Fibroblast of pulmonary artery (primary cell): ENCODE measurements at places on chromosomes 1 and 21.

- DNase-seq: no peak
Measured at GRCh38 chr1:40886318-40887011, 24.3 kb upstream of the CITED4 start.

DNA sequence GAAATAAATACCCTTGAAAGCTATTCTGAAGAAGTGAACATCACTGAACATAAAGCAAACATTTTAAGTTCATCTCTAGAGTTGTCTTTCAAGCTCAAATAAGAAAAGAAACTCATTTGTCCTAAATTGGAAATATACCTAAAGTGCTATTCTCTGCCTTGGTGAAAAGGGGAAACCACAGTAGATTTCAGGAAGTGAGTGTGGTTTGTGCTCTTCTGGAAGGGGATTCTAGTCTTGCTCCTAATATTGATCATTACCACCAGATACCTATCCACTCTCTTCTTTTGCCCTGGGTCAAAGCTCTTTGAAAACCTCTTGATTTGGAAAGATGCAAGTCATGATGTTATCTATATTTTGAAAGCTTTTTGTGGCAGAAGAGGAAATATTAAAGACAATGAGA lies 798.1 kb downstream of the ADGRL2 start:
- DNase-seq: no peak

DNA sequence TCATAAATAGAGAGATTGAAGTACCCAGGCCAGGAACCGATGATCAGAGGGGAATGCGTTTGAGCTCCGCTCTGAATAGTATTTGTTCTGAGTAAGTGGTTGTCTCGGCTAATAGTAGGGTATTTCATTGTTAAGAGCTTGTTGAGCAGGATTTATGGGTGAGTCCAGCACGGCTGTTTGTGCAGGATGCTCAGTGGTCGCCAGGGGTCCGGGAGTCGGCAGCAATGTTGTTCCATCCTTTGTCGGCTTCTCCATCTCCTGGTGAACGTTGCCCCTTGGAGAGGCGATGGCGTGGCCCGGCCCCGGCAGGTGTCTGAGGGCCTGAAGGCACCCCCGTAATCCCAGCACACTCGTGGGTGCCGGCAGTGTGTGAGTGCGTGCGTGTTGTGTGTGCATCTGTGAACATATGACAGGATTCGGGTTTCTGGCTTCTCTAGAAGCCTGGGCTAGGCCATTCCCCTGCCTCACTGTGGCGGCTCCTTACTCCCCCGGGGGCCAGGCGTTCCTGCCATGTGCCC lies 160.8 kb upstream of the ARHGEF16 start:
- no peak for DNase-seq

DNA sequence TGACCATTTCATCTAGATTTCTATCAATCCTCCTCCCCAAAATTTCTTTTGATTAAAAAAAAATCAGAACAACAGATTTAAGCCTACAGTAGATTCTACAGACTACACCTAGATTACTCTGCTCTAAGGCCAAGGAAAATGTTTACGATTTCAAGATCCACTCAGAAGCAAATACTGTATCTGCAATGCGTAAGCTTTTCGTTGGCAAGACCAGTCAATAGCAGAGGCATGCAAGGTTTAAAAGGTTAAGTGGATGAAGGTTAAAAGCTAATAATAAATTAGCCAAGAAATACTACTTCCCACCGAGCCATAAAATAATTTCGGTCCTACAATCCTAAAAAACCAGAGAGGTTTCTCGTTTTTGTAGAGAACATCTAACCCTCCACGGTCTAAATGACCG lies 1.3 kb downstream of the CLSTN1 start:
- DNase-seq: no peak

GRCh38 chr21:21101911-21102310 lies 103.7 kb downstream of the NCAM2 start:
- peak; percentile 52 for DNase-seq

DNA sequence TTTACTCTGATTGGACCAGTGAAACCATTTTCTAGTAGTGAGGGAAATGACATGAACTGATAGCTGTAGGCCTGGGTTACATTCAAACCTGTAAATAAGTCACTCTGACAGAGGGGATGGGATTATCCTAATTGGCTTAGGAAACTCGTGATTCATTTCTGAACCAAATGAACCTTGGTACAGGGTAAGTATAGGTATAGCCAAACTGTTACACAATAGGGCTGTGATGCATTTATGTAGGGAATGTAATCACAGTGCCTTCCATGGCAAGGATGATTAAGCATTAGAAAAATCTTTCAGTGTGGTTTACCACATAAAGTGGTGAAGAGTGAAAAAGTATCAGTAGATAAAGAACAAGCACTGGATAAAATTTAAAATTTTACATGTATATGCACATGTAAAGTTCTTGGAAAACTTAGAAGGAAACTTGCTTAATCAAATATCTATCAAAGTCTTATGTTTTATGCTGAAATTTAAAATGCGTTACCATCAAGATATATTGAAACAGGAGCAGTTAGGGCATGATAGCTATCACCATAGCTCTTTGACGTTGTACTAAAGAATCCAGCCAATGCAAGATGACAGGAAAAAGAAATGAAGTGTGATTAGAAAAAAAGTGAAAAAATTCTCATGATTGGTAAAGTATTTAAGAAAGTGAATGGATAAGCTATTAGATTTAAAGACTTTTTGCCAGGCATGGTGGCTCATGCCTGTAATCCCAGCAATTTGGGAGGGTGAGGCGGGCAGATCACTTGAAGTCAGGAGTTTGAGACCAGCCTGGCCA lies 63.0 kb downstream of the RABGAP1L start:
- DNase-seq: peak; percentile 78

- no peak for DNase-seq
Measured at GRCh38 chr1:97385536-97386277, 535.1 kb downstream of the DPYD start.

- no peak for DNase-seq
Measured at GRCh38 chr1:119637710-119638109, 10.4 kb downstream of the ZNF697 start.

GRCh38 chr1:183287191-183287675 lies 101.2 kb downstream of the LAMC2 start:
- DNase-seq: peak; percentile 92

DNA sequence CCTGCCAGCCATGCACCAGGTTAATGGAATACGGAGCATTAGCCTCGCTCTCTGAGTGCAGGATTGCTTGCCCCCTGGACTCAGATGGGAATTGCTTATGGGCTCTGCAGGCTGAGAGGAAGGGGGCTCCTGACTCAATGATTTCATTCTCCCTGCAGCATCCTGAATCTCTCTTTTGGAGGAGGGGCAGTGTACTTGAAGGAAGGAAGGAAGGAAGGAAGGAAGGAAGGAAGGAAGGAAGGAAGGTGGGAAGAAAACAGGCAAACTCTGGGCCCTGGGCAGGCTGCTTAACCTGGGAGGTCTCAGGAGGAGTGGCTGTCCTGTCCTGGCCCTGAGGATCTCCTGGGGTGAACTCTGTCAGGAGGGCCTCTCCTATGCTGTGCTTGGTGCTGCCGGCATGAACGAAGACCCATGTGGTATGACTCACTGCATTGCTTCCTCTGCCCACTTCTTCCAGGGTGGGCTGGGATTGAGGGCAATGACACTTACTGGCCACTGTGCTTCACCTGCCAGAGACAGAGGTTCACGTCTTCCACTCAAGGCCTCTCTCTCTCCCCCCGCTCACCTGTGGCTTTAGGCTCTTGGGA lies 257.1 kb upstream of the CSF3R start:
- no peak for DNase-seq

- DNase-seq: no peak
Measured at GRCh38 chr1:153190373-153190772, 12.9 kb upstream of the LELP1 start.

DNA sequence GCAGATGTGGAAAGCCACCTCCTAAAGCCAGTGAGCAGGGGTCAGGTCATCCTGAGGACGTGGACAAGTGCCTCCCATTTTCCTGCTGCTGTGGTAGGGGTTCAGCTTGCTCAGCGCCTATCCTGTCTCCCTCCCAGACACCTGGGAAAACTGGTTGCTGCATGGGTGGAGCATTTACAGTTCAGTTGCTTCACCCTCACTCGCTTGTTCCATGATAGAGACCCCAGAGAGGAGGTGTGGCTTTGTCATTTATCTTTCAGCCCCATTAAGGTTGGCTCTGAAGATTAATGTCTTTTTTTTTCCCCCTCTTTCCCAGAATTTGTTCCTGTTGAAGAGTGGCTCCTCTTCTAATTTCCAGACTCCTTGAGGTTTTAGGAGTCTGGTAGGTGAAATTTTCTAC lies 9.2 kb downstream of the VANGL1 start:
- DNase-seq: no peak

DNA sequence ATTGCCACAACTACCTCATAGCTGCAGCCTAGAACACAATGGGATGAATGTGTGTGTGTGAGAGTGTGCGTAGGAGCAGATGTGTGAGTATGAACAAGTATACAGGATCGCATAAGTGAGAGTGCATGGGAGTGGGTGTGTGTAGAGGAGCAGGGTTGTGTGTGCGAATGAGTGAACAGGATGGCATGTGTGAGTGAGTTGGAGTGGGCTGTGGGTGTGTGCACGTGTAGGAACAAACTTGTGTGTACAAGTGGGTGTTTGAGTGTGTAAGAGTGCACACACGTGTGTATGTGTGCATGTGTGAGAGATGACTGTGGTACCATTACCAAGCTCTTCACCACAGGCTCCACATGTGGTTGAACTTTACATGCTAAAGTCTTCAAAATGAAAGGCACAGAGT lies 175.4 kb upstream of the EDN2 start:
- no peak for DNase-seq

DNA sequence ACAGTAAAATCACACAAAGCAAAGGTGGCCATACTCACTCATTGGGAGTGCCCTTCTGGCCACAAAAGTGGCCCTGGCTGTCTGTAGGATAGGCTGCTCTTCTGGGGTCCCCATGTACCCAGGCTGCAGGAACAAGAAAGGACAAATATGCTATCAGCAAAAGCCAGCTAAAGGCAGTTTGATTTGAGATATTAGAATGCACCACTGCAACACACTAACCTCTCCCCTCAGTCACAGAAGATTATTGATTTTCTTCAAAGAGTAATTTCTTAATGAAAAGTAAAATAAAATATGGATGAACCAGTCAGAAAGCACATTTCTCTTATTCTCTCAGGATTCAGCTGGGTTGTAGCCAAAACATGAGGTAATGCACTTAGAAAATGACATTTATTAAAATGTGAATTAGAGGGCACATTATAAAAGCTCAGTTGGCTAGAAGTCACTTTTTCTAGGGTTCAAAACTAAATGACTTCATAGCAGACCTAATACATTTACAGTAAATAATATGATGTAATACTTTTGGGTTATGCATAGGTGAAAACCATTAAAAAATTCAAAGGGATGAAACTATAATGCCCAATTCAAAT lies 140.8 kb downstream of the LHX8 start:
- no peak for DNase-seq

GRCh38 chr1:2151252-2151651 lies 43.3 kb downstream of the FAAP20 start:
- peak; percentile 11 for DNase-seq

DNA sequence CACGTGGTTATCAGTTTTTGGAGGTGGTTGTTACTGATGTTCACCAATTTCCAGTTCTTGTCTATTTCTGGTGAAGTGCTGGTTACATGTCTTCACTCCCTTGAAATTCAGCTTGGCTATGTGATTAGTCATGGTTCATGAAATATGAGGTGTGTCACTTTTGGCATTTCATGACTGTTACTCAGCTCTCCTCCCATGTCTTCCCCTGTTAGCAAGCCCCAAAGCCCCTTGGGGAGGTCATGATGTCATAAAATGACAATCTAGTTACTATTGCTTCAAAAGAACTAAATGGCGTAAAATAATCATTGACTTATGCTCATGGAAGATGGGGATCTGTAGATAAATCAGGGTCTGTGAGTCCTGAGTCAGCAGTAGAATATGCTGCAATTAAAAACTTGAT lies 425.1 kb downstream of the SETD4 start:
- DNase-seq: peak; percentile 71

GRCh38 chr1:44359234-44359935 lies 4.3 kb upstream of the ERI3 start:
- no peak for DNase-seq

GRCh38 chr1:228323401-228323800 lies 83.2 kb downstream of the TRIM11 start:
- DNase-seq: no peak
